ENCODE measurements at places on chromosomes 7 and 10.

DNA sequence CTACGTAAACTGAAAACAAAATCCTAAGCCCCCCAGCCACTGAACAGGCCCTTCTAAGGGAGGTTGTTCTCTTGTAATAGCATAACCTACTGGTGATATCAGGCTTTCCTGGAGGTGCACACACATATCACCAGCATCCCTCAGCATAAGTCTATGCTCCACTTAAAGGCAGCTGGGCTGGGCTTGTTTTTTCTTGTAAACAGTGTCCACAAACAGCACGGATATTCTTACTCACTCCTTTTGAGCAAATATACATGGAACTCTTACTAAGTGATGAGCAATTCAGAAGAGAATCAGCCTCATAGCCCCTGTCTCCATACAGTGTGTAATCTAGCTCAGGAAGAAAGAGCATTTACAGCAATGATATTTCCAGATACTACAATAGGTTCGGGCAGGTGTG lies 2.4 kb downstream of the LRIT1 start:
- DNase-seq: no peak

- no peak for DNase-seq
Measured at GRCh38 chr10:53839440-53840039, 961.5 kb downstream of the PCDH15 start.

GRCh38 chr7:117445206-117445605 lies 17.9 kb upstream of the ASZ1 start:
- DNase-seq: no peak

- no peak for DNase-seq
Measured at GRCh38 chr7:107453388-107453787, 16.5 kb upstream of the GPR22 start.

DNA sequence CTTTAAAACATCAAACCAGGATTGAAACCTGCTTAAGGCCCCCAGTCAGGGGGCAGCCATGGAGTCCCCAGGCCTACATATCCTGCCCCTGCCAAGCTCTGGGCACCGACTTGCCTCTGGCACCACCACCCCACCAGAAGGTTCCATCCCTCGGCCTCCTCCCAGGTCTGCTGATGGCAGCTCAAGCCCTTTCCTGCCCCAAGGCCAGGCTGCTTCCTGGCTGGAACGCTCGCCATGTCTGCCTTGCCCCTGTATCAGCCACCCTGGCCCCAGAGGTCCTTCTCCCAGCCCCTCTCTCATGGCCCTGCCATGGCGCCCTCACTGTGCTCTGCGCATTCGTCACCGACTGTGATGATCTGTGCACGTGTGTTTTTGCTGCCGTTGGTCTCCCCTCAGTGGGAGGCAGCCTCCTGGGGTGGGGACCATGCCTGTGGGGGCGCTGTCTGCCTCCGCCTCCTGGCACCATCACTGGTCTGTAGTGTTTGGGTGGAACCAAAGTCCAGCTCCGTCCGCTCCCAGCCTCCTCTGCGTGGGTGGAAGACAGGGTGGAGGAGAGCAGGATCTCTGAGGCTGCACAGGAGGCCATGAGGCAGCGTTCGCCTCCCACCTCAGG lies 3.2 kb downstream of the DPYSL4 start:
- DNase-seq: no peak

GRCh38 chr7:17530244-17530643 lies 231.8 kb downstream of the AHR start:
- no peak for DNase-seq

DNA sequence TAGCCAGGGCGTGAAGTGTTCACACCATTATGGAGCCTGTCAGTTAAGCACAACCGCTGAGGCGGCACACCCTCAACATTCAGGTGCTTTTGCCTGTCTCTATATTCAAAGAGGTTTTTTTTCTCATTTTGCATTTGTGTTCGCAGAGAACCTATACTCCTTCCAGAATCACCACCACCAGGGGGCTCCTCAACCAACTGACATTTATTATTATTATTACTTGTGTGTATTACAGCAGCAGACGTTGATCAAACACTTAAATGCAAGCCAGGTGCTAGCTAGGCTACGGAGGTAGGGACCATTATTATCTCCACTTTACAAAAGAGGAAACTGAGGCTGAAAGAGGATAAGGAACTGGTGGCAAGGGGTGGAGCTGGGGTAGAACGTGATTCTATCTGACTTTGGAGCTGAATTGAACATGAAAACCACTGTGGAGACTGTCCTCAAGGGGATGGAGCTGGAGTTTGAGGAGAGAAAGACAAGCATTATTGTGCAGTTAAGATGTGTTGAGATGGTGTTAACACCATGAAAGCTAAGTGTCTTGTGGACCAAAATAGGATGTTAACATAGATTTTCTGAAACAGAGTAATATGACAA lies 133.8 kb upstream of the PLXNA4 start:
- no peak for DNase-seq

GRCh38 chr7:74617180-74617744 lies 40.3 kb upstream of the GTF2I start:
- no peak for DNase-seq

GRCh38 chr10:88232029-88232895 lies 350.9 kb downstream of the RNLS start:
- DNase-seq: no peak

DNA sequence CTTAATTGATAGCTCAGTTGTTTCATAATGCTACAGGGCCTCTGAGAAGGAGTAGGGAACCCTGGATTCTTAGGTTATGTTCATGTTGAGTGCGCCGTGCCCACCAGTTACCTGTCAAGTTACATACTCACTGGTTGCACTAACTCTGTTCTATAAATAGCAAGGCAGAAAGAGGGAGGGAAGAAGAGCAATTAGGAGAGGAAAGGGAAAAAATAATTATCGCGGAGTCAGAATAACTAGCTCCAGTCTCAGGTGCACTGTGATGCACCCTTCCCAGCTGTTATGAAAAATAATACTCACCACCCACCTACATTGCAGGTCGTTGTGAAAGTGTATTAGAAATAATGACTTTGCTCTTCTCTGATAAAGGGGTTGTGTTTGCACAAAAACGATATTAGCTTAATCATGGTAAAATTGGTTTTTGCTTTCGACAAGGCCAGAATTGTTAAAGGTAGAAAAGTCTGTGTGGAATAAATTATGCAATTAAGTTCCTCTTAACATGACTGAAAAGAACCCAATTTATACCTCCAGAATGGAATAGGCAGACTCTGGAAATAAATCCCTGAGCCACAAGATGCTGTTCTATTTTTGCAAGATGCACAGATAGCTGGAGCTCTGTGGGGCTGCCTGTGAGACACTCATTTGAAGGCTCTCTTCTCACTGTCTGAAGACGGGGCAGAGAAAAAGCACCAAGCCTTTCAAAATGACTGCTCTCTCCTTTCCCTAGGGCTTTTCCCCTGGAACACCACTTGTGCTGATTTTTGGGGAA lies 137.6 kb upstream of the PITRM1 start:
- DNase-seq: no peak

- no peak for DNase-seq
Measured at GRCh38 chr10:3858051-3858845, 73.2 kb upstream of the KLF6 start.
